Activated T-cell treated with anti-CD3 and anti-CD28 coated beads, Interleukin-2, amount 50 U/mL, for 4 hours (primary cell): ENCODE measurements at places on chromosomes 3 and 15. TPM values are rescaled to one million over a fixed set of nuclear protein-coding genes. Genes with fewer than 3 reads are reported as not detected.

GRCh38 chr3:15154326-15154725, 51.7 kb upstream of the CAPN7 start:
- no peak for DNase-seq

- DNase-seq: no peak
Observed at GRCh38 chr3:47476644-47477199, 981 bp upstream of the SCAP start.

DNA sequence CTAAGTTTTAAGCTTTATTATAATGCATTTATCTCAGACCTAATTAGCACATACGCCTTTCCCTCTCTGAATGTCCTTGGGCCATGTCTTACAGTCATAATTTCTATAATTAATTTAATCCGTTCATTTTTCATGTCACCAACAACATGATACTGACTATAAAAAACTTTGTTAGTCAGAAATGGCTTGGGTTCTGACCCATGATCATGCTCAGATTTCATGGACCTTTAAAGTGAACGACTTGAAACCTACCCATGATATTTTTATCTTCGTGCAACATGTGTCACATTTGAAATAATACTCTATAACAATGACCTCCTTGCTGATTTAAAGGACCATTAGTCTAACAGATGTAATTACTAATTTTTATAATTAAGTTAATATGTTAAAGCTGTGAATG, 1033.8 kb downstream of the DIPK2A start:
- DNase-seq: no peak

The GPR87 gene
- 3.3 TPM for total RNA-seq

The FEZF2 gene
- total RNA-seq: not detected

The RPL39L gene
- total RNA-seq: 4.7 TPM

- DNase-seq: no peak
Observed at GRCh38 chr3:9347081-9347480, 15.8 kb upstream of the THUMPD3 start.

The AHSG gene
- 0.84 TPM for total RNA-seq

The ROPN1 gene
- total RNA-seq: not detected

The ADAMTSL3 gene
- not detected for total RNA-seq

DNA sequence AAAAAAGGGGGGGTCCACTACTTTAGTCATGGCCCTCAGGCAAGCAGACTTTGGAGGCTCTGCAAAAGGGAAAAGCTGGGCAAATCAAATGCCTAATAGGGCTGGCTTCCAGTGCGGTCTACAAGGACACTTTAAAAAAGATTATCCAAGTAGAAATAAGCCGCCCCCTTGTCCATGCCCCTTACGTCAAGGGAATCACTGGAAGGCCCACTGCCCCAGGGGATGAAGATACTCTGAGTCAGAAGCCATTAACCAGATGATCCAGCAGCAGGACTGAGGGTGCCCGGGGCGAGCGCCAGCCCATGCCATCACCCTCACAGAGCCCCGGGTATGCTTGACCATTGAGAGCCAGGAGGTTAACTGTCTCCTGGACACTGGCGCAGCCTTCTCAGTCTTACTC, 15.3 kb downstream of the ZMAT3 start:
- no peak for DNase-seq

DNA sequence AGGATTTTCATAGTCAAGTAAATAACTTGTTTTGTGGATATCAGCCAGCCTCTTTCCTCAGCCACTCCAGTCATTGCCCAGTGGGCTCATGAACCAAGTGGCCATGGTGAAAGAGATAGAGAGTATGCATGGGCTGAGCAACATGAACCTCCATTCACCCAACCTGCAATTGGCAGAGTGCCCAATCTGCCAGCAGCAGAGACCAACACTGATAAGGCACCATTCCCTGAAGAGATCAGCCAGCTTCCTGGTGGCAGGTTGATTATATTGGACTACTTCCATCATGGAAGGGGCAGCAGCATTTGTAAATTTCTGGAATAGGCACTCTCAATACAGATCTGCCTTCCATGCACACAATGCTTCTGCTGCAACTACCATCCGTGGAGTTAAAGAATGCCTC, 10.3 kb upstream of the MCF2L2 start:
- DNase-seq: no peak

The CELF6 gene
- total RNA-seq: 0.63 TPM

- DNase-seq: no peak
Observed at GRCh38 chr15:32688151-32688639, 29.6 kb upstream of the GREM1 start.

- no peak for DNase-seq
Observed at GRCh38 chr3:65642883-65643282, 395.8 kb downstream of the MAGI1 start.

The SMAD3 gene
- 23.2 TPM for total RNA-seq

DNA sequence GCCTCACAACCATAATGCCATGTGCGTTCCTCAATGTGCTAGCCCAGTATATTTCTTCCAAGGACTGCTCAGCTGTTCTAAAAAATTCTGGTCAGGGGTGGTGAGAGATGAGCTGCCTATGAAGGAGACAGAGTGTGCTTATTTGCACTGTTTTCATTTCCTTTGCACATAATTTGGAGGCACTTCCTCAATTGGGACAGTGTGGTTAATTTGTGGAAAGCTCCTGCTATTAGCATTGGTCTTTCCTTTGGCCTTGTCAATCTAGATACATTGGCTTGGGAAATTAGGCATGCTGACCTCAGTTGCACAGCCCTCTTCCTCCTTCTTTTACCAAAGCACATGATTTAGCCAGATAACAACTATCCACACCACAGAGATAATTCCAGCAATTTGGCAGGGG, 9.4 kb downstream of the FAM81A start:
- DNase-seq: no peak

The GOLGA6L2 gene
- total RNA-seq: not detected

The TNFAIP8L3 gene
- not detected for total RNA-seq

GRCh38 chr15:25234831-25235230, 204.0 kb downstream of the UBE3A start:
- no peak for DNase-seq

DNA sequence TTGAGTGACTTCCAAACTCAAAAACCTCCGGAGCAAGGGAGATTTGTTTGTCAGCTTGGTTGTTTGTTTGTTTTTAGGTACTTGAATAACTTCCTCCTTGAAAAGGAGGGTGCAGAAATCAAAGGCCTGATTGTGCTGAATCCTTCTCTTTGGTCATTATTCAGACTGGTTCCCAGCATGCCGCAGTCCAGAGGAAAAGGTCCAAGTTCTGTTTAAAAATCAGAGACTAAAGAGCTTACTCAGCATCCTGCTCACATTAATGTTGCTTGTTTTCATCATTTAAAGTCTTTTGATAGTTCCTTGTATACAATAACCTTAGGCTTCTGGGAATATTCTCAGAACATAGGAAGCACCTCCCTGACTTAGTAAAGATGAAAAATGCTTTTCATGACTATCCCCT, 982 bp upstream of the SCG3 start:
- no peak for DNase-seq

The ROBO1 gene
- total RNA-seq: 0.99 TPM

DNA sequence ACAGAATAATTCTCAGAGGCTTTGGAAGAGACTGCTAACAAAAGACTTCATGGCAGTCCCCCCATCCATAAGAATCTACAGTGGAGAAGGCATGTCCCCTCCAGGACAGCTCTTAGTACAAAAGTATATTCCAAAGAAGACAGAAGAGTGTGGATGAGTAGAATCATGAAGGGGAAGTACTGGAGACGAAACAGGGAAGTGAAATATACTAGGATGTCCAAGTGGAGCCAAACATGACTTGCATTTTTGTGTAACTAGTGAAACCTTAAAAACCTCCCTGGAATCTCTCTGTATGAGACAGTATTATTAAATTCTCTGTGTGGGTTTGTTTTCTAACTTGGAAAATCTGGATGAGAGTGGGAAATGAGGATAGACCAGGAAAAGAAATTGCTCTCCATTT, 312.4 kb downstream of the RSL24D1 start:
- no peak for DNase-seq

DNA sequence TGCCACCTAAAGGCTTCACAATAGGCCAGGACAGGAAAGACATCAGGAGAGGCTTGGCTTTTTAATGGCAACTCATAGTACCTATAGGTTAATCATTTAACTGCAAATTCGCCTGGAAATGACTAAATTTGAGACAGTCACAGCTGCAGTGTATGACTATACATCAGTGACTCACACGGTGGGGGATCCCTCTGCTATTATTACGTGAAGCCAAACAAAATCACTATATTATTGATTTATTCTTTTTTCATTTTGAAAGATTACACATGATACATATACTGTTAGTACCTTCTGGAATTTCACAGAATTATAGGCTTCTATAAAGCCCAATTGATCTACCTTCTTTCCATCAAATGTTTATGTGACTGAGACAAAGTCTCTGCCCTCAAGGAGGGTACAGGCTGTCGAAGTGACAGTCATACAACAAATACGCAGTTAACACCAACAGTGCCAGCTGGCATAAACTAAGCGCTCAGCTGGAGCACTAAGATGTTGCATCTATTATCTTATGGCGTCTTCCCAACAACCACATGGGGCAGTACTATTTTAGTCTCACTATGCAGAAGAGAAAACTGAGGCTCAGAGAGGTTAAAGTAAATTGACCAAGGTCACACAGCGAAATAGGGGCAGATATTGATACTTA, 82.0 kb upstream of the LMOD3 start:
- no peak for DNase-seq

DNA sequence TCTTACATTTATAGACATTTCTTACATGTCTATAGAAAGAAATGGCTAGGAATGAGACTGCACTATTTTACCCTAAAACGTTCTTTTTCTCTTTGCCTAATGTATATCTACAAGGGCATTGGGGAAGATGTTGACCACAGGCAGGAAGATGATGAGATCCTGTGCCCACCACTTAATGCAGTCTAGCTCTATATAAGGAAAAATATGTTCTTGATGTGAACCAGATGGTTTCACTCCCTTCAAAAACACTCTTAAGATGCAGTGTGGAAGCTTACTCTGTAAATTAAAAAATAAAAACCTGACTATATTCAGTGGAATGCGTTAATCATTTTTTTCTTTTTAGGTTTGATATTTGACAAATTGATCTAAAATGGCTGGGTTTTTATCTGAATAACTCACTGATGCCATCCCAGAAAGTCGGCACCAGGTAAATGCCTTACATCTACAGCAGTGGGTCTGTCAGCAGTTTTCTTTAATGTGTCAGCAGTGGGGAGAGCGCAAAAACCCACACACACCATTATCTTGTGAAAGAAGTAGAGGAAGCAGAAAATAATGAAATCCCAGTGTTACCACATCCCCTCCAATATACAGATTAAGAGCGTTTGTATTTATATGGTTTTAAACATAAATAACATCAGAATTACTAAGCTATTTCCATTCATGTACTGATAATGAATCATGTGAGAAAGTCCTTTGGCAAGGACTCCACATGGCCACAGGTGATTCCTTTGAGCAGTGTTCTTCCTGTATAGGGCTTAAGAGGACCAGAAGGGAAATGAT, 10.1 kb downstream of the AGTR1 start:
- no peak for DNase-seq

The DPPA2 gene
- not detected for total RNA-seq

DNA sequence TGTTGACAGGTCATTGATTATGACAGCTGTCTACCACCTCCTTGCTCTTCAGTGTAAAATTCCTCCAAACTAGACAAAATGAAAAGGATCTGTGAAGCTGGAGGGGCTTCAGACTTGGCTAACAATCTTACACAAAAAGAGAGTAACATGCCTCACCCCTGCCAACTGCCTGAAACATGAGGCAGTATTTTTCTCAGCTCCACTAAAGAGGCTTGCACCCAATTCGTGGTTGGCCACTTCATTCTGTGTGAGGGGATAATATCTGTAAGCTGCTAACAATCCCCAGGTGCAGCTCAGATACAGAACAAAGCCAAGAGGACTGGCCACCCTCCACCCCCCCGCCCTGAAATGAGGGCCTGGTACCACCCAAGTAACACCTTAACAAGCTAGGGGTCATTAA, 2.8 kb downstream of the MB21D2 start:
- DNase-seq: no peak
